ENCODE measurements at places on chromosomes 11 and 22. TPM values are rescaled to one million over a fixed set of nuclear protein-coding genes. Genes with fewer than 3 reads are reported as not detected.

GRCh38 chr22:44646141-44646540 is 55.9 kb upstream of the PRR5 start:
- H3K36me3 ChIP-seq, result no peaks in the 10 kb centered on the region
- no peak for DNase-seq
- peaks cover 7% of the 10 kb centered on the region for H3K4me1 ChIP-seq

Gene DENND5A
- polyA plus RNA-seq, result 79.2 TPM

Gene APOBEC3F
- polyA plus RNA-seq, result 11.6 TPM

Gene EMID1
- polyA plus RNA-seq, result 0.23 TPM

Gene COX8A
- polyA plus RNA-seq, result 2,481 TPM

DNA sequence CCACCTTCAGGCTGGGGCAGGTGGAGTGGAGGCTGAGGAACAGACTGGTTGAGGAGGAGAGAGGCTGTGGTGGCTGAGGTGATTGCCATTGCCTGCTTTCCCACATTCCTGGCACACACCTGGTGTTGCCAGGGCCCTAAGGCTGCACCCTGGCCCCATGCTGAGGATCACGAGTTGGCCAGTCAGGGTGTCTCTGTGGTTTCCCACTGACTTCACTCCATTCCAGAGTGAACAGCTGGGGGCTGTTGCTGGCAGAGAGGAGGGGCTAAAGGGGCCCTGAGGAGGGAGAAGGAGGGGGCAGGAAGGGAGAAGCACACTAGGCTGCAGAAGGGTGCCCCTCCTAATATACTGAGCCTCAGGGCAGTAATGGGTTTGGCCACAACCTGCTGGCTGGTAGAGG is 1.8 kb downstream of the TMEM86A start:
- peaks cover 9% of the 10 kb centered on the region for H3K4me1 ChIP-seq
- peaks cover 3% of the 10 kb centered on the region for H3K27me3 ChIP-seq
- H3K36me3 ChIP-seq, result peaks cover 19% of the 10 kb centered on the region
- no peak for DNase-seq

DNA sequence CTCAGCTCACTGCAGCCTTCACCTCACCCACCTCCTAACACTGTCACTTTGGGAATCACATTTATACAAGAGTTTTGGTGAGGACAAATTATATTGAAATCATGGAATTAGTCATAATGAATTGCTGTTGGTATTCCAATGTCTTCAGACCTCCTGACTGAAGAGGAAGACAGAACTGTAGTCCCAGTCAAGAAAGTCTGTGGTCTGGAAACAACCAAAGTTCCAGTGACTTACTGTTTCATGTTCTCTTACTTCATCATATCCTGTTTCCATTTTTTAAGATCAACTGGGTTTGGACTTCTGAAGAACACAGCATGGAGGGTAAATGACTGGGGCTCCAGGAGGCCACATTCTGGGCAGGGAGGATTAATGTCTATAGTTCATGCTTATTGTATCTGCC is 43.0 kb upstream of the HIPK3 start:
- no peak overlapping the region for H3K4me3 ChIP-seq
- no peaks in the 10 kb centered on the region for H3K4me1 ChIP-seq
- no peaks in the 10 kb centered on the region for H3K36me3 ChIP-seq

Gene SCGB2A2
- polyA plus RNA-seq, result not detected

- H3K36me3 ChIP-seq, result no peaks in the 10 kb centered on the region
- H3K4me1 ChIP-seq, result no peaks in the 10 kb centered on the region
- no peak overlapping the region for H3K4me3 ChIP-seq
- no peaks in the 10 kb centered on the region for H3K27me3 ChIP-seq
- no peak overlapping the region for H3K27ac ChIP-seq
- no peak for DNase-seq
Measured at GRCh38 chr11:133677387-133677786, 145.1 kb upstream of the OPCML start.

- H3K27ac ChIP-seq, result peak overlapping the region; percentile 90
- no peak for DNase-seq
- H3K4me3 ChIP-seq, result peak overlapping the region; percentile 92
- no peaks in the 10 kb centered on the region for H3K36me3 ChIP-seq
Measured at GRCh38 chr22:50343541-50343935, 411 bp downstream of the PPP6R2 start.

DNA sequence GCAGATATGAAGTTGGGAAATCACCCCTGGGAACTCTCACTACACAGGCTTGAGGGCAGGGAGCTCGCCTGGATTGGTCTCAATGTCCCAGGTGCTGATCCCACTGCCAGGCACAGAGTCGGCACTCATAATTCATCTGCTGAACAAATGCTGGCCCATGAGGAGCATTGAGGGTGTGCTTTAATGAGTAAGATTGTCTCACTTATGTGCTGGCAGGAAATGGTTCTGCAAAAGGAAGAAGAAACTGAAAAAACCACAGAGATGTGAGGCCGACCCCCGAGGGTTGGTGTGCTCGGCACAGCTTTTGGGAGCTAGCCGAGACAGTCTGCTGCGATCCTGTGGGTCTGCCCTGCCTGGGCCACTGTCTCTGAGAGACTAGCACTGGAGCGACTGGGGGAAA is 9.4 kb downstream of the PLAAT2 start:
- H3K27ac ChIP-seq, result no peak overlapping the region
- no peaks in the 10 kb centered on the region for H3K4me1 ChIP-seq
- no peaks in the 10 kb centered on the region for H3K36me3 ChIP-seq
- no peak for DNase-seq
- no peak overlapping the region for H3K4me3 ChIP-seq
- H3K27me3 ChIP-seq, result no peaks in the 10 kb centered on the region

DNA sequence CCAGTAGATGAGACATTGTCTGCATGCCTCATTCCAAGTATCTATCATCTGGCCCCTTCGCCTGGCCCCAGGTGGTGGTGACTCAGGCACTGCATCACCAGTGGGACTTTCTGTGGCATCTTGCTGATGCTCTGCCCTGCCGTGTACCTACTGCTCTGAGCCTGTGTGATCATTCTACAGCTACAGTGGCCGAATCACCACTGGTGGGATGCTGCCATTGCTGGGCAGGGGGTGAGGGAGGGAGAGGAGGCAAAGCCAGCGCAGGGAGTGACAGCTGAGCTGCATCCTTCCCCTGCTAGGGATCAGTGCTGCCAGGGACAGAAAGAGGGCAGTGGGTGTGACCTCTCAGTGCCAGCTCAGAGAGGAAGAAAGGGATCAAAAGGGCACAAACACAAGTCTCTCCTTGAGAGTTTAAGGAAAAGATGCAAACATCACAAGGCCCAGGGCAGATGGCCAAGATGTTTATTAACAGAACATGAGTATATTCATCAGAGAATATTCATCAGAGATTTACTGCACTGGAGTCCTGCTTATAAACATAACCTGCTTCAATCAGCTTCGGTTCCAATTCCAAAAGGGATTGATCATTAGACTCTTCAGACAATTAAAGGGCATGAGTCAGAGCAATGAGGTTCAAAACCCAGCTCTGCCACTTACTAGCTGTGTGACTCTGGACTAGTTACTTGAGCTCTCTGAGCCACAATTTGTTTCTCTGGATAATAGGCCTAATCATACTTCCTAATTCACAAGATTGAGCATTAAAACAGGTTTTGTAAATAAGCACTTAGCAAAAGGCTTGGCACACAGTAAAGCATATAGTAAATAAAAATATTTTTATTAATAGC is 109.8 kb downstream of the NAT10 start:
- H3K27ac ChIP-seq, result no peak overlapping the region
- no peaks in the 10 kb centered on the region for H3K27me3 ChIP-seq
- no peaks in the 10 kb centered on the region for H3K36me3 ChIP-seq
- peaks cover 22% of the 10 kb centered on the region for H3K4me1 ChIP-seq

GRCh38 chr22:46735747-46736608 is 2.1 kb downstream of the CERK start:
- H3K27ac ChIP-seq, result peak overlapping the region; percentile 99
- no peak for DNase-seq
- no peaks in the 10 kb centered on the region for H3K27me3 ChIP-seq
- peaks cover 12% of the 10 kb centered on the region for H3K36me3 ChIP-seq
- peak overlapping the region; percentile 84 for H3K4me3 ChIP-seq

GRCh38 chr11:72864702-72865655 is 50.8 kb downstream of the ATG16L2 start:
- no peaks in the 10 kb centered on the region for H3K27me3 ChIP-seq
- H3K27ac ChIP-seq, result peak overlapping the region; percentile 76
- peaks cover 44% of the 10 kb centered on the region for H3K4me1 ChIP-seq
- H3K4me3 ChIP-seq, result no peak overlapping the region

- H3K27ac ChIP-seq, result peak overlapping the region; percentile 89
- H3K4me1 ChIP-seq, result peaks cover 30% of the 10 kb centered on the region
- H3K27me3 ChIP-seq, result no peaks in the 10 kb centered on the region
Measured at GRCh38 chr11:67630228-67630942, 648 bp upstream of the NUDT8 start.

Gene OR52E8
- polyA plus RNA-seq, result not detected

DNA sequence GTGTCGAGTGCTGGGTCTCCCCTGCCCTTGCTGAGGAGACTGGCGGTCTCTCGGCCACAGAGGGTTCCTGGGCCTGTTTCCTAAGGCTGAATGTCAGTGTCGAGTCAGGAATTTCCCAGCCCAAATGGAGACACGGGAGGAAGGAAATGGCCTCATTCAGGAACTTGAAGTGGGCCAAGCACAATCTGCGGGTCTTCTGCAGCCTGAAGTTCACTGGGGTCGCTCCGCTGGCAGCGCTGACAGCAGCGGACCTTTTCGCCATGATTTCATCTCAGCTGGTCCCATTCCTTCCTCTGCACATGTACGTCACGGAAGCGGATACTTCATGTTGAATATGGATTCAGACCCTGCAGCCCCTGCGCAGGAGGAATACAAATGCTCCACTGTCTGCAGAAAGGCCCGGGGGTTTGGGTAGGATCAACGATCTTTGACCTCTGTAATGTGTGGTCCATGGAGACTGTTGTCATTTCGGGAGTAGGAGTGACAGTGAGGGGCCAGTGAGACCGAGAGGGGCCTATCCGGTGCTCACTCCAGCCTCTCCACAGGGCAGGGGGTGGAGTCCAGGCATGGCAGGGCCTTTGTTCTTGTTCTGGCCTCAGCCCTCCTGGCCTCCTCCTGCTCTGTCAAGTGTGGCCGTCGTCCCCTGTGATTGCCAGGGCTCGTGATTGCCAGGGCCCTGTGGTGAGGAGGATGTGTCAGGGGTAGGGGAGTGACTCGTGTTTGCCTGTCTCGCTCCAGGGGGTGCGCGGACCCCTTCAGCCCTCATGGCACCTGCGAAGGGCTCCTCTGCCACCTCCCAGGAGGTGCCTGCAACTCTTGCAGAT is 402.3 kb downstream of the TBC1D22A start:
- no peak overlapping the region for H3K4me3 ChIP-seq
- H3K27me3 ChIP-seq, result no peaks in the 10 kb centered on the region
- peak overlapping the region; percentile 56 for H3K27ac ChIP-seq
- H3K4me1 ChIP-seq, result peaks cover 4% of the 10 kb centered on the region
- H3K36me3 ChIP-seq, result peaks cover 10% of the 10 kb centered on the region

- DNase-seq, result no peak
- H3K4me3 ChIP-seq, result no peak overlapping the region
- H3K27me3 ChIP-seq, result peaks cover 4% of the 10 kb centered on the region
- H3K4me1 ChIP-seq, result no peaks in the 10 kb centered on the region
- H3K36me3 ChIP-seq, result no peaks in the 10 kb centered on the region
Measured at GRCh38 chr11:14095882-14096281, 133.4 kb downstream of the SPON1 start.

GRCh38 chr22:48894064-48894671 is 933.5 kb downstream of the BRD1 start:
- peaks cover 4% of the 10 kb centered on the region for H3K27me3 ChIP-seq
- H3K4me3 ChIP-seq, result no peak overlapping the region
- H3K27ac ChIP-seq, result no peak overlapping the region
- H3K4me1 ChIP-seq, result no peaks in the 10 kb centered on the region
- DNase-seq, result no peak
- no peaks in the 10 kb centered on the region for H3K36me3 ChIP-seq

Gene MTA2
- polyA plus RNA-seq, result 35.3 TPM

Gene BIK
- 0.28 TPM for polyA plus RNA-seq

DNA sequence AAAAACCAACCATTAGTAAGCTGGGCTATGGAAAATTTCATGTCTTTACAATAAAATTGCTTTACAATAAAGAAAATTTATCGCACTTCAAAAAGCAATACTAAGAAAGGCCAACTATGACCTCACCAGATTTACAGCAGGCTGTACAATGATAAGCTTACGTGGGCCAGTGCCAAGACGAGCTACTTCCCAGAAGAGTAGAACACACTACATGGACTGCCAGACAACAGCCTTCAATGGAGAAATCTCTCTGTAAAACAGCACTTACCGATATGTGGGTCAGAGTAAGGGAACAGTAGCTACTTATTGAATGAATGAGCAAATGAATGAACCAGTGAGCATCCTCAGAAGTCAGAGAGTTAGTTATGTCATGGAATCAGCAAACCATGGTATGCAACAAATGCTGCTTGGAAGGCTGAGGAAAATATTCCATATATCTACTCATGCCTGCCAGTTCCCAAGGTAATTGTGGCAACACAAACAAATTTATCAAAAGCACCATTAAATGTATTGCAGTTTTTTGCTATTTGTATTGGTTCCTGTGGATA is 74.4 kb downstream of the SLC36A4 start:
- H3K27me3 ChIP-seq, result peaks cover 2% of the 10 kb centered on the region
- peak; percentile 40 for DNase-seq
- H3K27ac ChIP-seq, result no peak overlapping the region
- H3K4me3 ChIP-seq, result no peak overlapping the region

Gene TESMIN
- polyA plus RNA-seq, result 0.13 TPM

DNA sequence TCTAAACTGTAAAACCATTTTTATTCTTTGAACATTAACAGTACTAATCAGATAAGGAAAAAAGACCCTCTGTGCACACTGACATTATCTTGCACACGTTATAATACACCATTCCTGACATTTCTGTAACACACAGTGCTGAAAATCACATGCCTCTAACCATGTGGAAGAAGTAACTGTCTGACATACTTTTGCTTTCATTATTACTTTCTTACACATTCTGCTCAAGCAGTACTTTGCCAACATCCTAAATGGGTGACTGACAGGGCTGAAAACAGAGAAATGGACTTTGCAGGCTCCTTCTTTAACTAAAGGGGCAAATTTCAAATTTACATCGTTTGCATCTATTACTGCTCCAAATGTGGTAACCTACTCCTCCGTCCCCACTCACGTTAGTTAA is 22.8 kb upstream of the TP53AIP1 start:
- H3K27me3 ChIP-seq, result no peaks in the 10 kb centered on the region
- DNase-seq, result no peak

GRCh38 chr22:46088541-46089311 is 61.6 kb upstream of the PPARA start:
- no peaks in the 10 kb centered on the region for H3K27me3 ChIP-seq
- peak overlapping the region; percentile 77 for H3K4me3 ChIP-seq

Gene SMTNL1
- not detected for polyA plus RNA-seq

DNA sequence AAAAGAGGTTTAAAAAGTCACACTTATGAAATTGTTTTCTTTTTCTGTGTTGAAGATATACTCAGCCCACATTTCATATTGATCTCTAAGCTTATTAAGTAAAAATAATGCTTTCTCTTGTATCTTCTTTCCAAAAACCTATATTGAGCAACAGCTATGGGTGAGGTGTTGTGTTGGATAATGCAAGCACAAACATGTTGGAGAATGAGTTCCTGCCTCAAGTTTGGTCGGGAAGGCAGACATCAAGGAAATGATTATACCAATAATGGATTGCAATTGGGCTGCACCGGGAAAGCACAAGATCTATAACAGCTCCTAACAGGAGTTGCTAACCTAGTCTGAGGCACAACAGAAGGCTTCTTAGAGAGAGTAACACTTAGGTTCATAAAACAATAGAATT is 308.9 kb upstream of the MPPED2 start:
- H3K4me3 ChIP-seq, result no peak overlapping the region
- H3K36me3 ChIP-seq, result no peaks in the 10 kb centered on the region
- H3K27me3 ChIP-seq, result no peaks in the 10 kb centered on the region
- no peak overlapping the region for H3K27ac ChIP-seq
